ENCODE measurements at places on chromosomes 3 and 15.

DNA sequence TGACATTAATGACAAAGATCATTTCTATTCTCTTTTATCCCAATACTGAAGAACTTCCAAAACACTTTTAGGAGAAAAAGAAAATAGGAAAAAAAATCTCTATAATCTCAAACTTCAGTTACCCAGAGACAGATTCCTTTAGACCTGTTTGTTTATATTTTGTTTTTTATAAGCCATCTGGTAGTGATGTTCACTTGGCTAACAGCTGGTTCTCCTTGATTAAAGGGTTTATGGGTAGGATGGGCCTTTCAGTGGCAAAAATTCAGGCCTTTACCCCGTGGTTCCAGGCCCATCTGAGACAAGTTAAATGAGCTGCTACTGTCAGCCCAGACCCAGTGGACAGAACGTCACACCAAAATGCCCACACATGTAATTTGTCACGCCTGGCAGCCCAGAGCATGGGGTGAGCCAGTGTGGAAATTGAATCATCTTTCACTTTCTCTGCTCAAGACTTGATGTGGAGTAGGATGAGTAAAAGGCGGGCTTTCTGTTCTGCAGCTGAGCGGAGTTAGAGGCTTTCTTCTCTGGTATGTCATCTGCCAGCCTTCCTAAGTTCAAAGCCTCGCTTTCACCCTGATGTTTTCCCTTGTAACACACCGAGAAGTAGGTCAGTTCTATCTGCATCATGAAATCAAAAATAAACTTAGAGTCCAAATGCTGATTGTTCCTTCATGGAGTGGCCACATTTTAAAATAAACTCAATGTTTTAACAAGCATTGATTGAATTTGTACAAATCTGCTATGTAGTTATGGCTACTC is 62.5 kb upstream of the SKOR1 start:
- DNase-seq = no peak

DNA sequence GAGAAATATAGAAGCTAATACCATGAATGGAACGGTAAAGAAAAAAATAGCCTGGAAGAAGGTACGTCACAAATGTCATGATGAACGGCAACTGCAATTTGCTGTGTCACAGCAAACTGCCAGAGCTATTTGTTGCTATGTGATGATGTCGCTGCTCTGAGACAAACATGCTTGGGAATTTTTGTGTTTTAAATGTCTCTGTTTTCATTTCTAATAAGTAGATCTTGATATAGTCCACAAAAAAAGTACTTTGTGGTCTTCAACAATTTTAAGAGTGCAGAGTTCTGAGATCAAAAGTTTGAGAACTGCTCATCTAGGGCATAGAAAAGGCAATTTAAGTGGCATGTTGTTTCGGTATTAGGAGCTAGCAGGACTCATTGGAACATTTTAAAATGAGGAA is 4.3 kb upstream of the NR1D2 start:
- no peak for DNase-seq

DNA sequence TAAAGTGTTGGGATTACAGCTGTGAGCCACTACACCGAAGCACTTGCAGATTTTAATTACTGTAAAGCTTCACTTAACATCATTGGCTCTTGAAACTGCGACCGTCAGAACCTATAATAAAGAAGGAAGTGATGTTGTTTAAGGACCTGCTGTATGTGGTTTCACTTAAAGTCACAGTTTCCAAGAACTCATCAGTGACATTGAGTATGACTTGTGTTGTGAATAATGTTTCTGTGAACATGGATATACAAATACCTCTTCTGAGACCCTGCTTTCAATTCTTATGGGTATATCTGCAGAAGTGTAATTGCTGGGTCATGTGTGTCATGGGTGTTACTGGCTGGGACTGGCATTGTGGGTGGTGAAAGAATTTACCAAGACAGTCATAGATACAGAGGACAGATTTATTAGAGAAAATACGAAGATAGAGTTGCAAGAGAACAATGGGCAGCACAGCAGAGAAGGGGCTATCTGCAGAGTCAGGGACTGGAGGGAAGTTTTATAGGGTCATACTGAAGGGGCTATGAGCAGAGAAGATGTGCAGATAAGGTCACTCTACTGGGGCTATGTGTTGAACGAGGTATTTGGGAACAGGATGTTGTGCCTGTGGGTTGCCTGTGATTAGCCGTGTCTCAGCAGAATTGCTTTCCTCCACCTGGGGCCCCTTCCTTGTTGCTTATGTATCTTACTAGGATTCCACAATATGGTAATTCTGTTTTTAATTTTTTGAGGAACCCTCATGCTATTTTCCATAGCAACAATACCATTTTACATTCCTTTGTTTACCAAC is 4.5 kb downstream of the NDUFB5 start:
- DNase-seq = no peak

DNA sequence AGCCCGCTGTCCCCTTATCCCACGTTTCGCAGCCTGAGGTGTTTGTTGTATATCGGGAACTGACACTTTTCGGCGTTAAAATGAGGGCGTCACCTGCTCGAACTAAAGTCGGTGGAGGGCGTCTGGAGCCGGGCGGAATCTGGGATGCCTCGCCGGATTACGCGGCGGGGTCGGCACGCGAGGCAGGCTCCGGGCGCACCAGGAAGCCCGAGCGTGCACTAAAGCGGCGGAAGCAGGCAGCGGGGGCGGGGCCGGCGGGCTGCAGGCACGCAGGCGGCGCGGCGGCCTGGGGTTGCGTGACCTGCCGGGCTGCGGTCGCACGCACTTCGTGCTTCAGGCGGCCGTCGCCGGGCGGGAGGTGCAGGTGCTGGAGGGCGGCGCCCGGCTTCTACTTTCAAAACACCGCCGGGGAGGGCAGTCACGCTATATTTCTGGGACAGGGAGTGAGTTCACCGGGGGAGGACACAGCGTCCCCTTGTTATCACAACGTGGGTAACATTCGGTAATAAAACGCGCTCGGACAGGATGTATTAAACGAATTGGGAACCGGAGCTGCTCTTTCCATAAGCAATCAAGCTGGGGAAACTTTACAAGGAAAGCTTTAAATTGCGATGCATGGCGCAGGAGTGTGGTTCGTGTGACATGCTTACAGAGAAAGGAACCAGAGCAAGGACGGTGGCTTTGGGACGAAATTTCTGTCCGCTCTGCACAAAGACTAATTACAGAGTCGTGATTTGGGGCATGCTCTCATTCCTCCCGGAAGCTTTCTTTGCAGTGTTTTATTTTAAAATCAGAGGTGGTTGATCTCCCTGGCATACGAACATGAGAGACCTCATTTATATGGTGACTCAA is 9.1 kb upstream of the LEKR1 start:
- peak; percentile 93 for DNase-seq

DNA sequence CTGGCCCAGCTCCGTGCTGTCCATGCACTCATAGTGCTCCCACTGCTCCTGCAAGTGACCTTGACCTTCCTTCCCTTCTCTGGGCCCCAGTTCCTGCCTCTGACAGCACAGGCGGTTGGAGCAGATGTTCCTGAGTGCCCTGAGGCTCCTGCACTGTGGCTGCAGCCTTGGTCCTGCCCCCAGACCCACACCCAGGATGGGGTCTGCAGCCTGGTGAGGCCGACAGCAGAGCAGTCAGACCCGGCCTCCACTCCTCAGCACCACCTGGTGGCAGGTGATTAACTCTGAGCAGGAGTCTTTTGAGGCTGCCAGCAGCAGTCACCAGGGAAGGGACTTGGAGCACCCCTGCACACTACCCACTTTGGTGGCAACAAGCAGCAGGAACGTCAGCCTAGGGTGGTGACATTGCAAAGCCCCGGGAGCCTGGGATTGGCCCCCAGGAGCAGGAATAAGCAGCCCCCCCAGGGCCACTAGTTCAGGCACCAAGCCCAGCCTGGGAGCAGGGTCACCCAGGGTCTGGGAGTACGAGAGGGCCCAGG is 64.6 kb downstream of the CYP11A1 start:
- peak; percentile 85 for DNase-seq

GRCh38 chr3:150611666-150612065 is 8.5 kb downstream of the SELENOT start:
- no peak for DNase-seq

DNA sequence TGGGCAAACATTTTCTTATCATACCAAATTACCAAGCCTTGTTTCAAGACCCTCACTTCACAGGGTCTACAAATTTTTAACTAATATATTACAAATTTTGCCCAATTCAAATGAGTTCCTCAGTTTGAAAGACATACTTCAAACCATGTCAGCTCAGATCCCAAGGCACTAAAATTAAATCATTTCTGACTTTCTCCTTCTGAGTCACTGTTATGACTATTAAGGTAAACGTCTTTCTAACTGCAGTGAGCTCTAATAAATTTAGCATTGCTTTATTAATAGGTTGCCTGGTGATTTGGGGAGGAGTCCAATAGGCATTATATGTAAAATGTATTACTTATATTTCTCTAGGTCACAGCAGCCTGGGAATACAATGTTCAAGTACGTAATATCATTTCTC is 158.2 kb upstream of the ARHGEF26 start:
- DNase-seq = no peak

DNA sequence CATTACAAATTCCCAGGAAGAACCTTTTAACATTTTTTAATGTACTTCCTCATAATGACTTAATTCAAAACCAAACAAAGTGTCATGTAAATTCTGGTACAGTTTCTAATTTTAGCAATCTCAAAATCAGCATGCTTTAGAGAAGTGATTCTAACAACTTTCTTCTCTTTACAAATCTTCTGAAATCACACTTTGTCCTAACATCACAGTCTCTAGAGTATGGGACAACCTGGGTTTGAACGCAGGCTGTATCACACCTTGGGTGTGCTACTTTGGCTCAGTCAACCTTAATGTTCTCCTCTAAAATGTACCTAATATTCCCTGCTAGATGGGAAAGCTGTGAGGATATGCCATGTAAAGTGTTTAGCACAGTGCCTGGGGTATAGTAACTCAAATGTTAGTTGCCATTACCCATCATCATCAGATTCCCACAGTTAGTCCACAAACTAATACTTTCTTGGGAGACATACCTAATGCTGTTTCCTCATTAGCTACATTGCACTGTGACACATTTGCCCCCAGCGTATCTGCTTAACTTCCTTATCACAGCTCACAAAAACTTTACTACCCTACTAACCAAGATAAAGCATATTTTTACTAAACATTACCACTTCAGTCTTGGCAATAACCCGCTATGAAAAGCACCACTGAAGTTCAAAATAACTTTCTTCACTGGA is 3.1 kb downstream of the TSPAN3 start:
- DNase-seq = no peak

GRCh38 chr15:59074607-59075006 is 30.3 kb upstream of the CCNB2 start:
- DNase-seq = no peak

- peak; percentile 46 for DNase-seq
Measured at GRCh38 chr15:34892963-34893591, 76.5 kb downstream of the AQR start.

- no peak for DNase-seq
Measured at GRCh38 chr15:101488300-101489164, 975 bp downstream of the PCSK6 start.

DNA sequence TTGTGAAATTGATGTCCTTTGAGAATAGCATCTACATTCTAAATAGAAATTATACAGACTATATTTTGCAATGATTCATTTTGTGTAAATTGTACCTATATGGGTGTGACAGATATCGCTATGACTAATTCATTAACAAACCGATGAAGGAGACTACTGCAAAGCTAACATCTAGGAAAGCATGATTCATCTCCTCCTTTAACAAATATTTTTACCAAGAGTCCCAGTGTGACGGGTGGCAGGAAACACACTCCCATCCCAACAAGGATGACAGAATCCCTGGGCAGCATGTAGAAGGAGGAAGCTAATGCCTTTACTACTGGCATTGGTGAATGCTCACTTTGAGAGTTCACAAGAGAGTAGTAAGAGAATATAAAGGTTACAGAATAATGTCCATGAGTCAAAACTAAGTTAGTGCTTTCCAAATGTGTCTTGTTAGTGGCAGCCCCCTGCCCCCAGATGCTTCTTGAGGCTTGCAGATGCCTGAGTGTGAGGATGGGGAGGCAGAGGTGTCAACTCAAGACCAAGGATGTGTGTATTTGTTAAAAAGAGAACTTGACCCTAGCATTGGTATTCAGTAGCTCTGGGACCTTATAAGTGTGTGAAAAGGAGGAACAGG is 180.6 kb downstream of the FMN1 start:
- DNase-seq = no peak

- DNase-seq = no peak
Measured at GRCh38 chr3:124385996-124386395, 344.3 kb upstream of the UMPS start.

- DNase-seq = no peak
Measured at GRCh38 chr3:38005076-38006020, 14.8 kb downstream of the VILL start.

DNA sequence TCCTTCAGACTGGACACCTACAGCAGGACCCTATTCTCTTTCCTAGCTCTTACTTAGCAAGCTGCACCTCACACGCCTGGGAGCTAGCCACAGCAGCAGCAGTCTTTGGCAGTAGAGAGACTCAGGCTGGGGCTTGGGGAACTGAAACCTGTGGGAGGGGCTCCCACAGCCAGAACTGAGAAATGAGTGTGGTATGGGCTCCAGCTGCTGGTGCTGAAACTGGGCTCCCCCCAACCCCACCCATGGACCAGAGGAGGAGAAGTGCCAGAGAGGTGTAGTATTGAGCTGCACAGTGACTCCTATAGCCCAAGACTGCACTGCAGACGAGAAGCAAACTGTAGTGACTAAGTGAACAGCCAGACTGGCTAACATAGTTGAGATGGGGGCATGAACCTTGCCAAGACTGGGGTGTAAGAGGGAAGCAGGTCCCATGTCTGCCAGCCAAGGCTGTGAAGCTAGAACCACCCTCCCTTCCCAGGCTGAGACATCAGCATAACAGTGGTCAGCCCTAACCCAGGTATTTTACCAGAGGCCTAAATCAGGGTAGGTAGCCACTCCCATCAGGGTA is 62.5 kb downstream of the MYO5A start:
- DNase-seq = peak; percentile 68

GRCh38 chr3:38002940-38003339 is 12.4 kb downstream of the VILL start:
- no peak for DNase-seq

DNA sequence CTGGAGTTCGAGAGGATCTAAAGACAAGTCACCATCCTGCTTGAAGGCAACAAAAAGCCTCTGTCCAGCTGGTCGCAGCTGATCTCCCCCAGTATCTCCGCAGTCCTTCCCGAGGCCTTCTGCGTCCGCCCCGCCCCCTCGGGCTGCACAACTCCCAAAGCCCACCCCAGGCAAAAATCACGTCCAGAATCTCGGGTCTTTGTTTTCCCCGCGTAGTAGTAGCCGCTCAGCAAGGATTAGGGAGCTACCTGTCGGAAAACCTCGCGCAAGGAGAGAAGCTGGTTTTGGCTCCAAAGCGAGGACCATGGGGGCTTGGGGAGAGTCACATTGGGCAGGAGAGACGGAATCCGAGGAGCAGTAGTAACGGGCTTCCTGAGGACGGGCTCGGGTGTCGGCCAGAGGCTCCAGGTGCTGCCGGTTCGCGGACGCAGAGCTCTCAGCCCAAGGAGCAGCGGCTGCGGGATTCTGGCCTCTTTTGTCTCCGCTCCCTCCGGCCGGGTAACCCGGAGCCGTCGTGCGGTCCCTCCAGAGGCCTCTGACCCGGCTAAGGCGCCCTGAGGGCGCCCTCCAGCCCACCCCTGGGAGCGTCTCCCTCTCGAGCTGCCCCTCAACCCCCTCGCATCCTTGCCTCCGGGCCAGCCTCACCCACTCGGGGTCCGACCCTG is 401 bp downstream of the ZSCAN29 start:
- peak; percentile 44 for DNase-seq

Data from H9 (cell line).